Posterior vena cava (tissue), 2 donors: ENCODE measurements at places on chromosomes 5 and 9. TPM values are rescaled to one million over a fixed set of nuclear protein-coding genes. Genes with fewer than 3 reads are reported as not detected.

The SLC1A3 gene
- 24.1 TPM for total RNA-seq

The ARL14EPL gene
- not detected for total RNA-seq

The OBP2B gene
- not detected for total RNA-seq

The UNC13B gene
- 27.3 TPM for total RNA-seq

DNA sequence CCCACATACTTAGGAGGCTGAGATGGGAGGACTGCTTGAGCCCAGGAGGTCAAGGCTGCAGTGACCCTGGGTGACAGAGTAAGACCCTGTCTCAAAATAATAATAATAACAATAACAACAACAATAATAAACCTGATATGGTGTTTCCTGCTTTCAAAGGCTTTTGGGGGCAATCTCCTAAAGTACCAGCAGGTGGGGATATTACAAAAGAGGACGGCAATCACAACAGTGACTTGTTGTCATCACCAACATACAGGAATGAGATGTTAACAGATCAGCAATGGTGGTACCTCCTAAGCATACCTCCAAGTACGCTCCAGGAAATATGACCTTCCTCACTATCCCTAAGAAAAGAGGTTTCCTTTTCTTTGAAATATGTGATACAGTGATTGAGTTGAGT, 91.1 kb upstream of the RNF180 start:
- DNase-seq: no peak

DNA sequence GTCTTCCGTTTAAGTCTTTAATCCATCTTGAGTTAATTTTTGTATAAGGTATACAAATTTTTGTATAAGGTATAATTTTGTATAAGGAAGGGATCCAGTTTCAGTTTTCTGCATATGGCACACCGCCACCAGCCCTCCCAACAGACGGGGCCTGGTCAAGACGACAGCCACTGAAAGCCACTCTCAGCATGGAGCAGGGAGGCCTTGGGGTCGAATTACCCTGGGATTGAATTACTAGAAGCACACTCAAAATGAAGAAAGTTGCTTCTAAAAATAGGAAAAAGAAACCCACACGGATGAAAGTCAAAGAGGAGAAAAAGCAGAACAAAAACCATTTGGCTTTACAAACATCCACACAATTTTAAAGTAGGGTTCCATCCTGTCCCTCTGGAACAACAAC, 586.2 kb upstream of the ADAMTS16 start:
- DNase-seq: no peak

DNA sequence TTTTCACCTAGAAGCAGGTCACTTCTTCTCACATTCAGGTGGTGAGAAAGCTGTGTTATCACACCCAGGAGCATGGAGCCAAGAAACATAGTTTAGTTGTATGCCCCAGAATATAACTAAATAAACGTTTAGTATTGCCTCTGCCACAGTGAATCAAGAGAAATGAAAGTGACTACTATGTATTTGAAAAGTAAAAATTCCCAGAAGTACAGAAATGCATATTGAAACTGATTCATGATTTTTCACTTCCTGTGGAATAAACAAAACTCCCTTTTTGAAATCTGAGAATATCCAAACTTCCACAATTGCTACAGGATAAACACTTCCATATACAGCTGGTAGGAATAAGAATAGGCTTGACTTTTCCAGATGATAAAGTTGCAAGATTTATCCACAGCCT, 15.3 kb upstream of the NINJ1 start:
- no peak for DNase-seq

DNA sequence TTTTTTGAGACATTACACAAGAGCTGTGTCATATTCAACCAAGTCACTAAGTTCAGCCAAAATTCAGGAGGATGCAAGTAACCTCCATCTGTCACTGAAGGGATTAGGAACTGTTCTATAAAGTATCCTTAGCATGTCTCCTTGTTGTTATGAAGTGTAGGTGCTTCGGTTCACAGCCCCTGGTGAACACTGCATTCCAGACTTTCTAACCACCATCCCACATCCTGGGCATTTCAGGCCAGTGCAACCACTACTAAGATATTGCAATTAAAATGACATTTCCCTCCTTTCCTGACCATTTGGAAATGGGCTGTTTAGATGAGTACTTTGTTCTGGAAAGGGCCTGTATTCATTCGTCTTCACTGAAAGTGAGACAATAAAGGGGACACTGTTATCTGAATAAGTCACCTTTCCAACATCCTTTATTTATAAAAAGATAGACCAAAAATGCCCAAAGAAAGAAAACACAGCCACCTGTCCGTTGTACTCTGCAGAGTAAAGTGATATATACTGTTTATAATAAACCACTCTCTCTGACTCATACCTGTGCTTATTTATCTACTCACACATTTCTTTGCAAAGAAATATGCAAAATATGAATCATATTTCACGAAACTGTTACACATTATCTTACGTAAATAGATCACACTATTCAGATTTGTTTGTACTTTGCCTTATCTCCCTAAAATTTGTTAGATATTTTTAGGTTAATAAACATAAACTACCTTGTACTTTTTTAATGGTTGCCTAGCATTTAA, 861.9 kb downstream of the CDH18 start:
- no peak for DNase-seq

DNA sequence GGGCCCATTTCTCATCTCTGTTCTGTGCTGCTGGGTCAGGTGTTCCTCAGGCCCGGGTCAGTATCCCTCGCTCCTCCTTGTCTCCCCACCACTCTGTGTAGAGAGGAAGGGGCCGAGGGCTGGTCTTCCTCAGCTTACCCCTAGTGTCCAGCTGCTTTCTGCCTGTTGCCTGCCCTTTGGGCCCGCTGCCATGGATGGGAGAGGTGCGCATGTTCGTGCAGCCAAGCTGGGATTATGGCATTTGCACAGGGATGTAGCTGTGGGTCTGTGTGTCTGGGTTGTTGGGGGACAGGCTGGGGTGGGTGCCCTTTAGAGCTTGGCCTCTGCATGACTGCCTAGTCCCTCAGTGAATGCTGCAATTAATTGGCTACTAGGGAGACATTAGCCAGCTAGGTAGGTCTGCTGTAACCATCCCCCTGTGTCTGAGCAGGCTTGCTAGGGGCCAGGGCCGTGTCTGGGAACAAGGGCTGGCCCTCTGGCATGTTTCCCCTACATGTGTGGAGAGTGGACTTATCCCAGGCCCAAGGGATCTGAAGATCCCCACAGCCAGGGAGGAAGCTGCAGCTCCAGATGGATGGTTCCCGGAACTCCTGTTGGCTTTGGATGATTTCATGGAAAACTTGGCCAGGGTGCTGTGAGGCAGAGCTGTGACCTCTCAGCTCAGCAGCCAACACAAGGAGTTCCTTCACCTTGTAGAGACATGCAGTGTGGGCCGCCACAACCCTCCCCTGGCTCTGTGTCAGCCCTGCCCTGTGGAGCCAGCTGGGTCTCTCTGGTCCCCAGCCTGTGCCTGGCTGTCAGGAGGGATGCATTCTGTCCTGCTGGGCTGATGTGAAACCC, 161.9 kb downstream of the MACROH2A1 start:
- peak; percentile 78 for DNase-seq
